ENCODE measurements at places on chromosomes 6 and 20.

DNA sequence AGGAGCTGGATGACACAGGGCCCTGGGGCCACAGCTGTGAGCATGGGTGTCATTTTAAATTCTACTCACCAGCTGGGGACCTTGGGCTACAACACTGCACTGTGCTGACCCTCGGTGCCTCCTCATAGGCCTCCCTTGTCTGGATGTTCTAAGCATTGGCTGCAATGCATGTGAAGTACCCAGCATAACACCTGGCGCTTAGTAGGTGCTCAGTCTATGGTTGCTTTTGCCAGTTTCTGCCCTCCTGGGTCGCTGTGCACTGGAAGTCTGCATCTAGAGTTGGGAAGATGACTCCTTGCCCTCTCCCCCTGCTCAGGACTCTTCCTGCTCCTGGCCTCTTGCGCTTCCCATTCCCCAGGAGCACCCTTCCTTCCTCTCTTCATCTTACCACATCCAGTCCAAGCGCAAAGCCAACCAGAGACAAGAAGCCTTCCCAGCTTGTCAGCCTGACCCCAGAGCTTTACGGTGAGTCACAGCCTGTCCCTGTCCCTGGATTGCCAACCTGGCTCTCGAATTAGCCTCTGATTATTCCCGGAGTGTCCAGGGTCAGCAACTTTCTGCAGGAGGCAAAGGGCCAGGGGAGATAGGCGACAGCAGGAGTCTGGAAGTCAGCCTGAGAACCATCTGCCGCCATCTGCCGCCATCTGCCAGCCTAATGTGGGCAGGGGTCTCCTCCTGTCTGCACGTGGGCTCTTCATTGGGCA is 8.8 kb downstream of the SLC13A3 start:
- peak; percentile 76 for DNase-seq

- no peak for DNase-seq
Observed at GRCh38 chr6:17381424-17382147, 11.8 kb upstream of the CAP2 start.

GRCh38 chr6:113495521-113495920 is 361.6 kb upstream of the MARCKS start:
- DNase-seq, result no peak

GRCh38 chr6:2891768-2892170 is 11.3 kb downstream of the SERPINB9 start:
- no peak for DNase-seq

DNA sequence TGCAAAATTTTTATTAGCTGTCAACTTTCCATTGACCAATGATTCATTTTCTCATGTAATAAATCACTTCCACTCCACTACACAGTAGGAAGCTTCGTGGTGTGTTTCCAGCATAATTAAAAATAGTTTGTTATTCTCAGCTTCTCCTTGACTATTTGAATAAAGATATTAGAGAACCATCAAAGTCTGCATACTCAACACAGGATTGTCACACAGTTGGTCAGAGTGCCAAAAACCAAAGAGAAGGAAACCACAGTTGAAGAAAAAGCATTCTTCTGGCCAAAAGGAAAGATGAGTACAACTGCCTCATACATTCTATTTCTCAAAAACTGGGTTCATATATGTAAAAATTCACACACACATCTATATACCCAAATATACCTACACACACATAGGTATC is 455.1 kb upstream of the HSF2 start:
- DNase-seq, result no peak

DNA sequence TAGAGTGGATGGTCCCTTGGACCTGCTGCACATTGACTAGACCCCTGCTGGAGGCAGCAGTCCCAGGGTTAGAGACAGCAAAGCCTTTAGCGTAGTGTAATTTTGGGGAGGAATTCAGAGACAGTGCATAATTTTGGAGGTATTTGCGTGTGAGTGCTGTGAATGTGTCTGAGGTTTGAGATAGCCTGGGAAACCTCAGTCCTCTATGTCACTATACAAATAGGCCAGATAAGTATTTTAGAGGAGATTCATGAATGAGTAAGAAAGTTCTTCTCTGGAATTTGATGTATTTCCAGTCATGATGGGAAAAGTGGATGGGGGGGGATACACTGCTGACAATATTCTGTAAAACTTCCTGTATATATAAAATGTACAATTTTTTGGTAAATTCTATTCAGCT is 25.8 kb upstream of the MTRF1L start:
- DNase-seq, result no peak

GRCh38 chr6:43923376-43924221 is 153.6 kb downstream of the VEGFA start:
- DNase-seq, result no peak

DNA sequence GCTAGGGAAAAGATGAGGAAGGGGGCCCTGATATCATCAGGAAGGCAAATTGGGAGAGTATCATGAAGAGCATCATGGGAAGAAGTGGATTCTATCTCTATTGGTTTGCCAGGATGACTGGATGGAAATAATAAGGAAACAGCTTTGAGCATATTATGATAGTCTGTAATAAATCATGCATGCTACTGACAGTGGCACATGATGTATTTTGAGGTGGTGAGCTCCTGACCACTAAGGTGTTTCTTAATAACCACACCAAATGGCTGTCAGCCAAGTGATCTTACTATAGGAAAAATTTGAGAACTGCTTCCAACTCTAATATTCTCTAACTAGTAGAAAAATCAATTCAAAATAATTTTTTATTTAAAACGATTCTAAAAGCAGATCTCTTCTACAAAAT is 548.4 kb upstream of the JAG1 start:
- DNase-seq, result no peak

DNA sequence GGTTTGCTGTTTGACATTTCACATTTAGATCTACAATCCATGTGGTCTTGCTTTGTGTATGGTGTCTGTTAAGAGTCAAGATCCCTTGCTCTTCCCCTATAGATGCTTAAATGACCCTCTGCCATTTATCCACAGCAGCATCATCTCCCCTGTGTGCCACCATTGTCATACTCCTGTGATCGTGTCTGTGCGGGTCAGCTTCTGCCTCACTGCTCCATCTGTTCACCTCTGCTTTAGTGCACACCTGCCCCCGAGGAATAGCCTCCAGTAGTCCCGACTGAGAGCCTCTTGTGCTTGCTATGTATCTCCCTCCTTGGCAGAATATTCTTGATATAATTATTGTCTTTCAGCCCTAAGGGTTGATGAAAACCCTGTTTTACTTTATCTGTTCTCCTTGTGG is 551.2 kb downstream of the CDH26 start:
- no peak for DNase-seq

DNA sequence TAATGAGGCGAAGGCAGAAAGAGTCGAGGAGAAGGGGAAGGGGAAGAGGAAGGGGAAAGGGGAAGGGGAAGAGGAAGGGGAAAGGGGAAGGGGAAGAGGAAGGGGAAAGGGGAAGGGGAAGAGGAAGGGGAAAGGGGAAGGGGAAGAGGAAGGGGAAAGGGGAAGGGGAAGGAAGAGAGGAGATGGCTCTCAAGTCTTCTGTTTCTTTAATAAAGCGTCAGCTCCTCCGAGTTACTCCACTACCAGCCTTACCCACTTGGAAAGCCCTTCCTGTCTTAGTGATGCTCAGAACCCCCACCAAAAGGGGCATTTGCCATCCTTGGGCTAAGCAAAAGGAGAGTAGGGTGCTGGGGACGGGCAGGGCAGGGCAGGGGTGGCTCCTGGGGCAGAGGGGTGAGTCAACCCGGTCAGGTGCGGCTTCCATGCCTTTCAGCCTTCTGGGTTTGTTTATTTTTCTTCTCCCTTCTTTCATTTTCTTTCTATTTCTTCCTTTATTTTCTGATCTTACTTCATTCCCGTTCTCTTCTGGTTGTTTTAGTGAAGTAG is 476 bp upstream of the CLIC5 start:
- DNase-seq, result no peak

GRCh38 chr20:54004445-54004844 is 65.9 kb downstream of the BCAS1 start:
- DNase-seq, result no peak

- no peak for DNase-seq
Observed at GRCh38 chr6:112086744-112087135, 542 bp downstream of the TUBE1 start.

DNA sequence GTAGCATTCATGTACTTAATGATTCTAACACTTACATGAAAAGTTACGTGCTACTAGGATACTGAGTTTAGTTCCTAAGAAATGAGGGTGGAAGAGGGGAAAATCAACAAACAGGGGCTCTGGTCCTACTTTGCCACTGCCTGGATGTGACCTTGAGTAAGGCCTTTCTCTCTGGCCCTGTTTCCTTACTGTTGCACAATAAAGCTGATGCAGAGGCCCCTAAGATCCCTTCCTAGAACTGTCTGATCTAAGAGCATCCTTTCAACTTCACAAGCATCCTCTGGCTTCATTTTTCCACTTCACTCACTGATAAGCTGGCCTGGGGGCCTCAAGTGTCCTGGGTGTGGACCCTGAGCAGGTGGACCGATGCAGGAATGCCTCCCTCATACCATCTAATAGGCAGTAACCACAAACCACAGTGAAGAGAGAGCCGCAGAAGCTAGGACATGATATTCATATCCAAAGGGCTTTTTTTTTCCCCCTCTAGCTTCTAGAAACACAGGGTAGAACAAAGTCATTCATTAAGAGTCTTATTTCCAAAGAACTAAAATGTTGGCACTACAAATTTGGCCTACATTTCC is 21.6 kb downstream of the FKBP1A start:
- no peak for DNase-seq

DNA sequence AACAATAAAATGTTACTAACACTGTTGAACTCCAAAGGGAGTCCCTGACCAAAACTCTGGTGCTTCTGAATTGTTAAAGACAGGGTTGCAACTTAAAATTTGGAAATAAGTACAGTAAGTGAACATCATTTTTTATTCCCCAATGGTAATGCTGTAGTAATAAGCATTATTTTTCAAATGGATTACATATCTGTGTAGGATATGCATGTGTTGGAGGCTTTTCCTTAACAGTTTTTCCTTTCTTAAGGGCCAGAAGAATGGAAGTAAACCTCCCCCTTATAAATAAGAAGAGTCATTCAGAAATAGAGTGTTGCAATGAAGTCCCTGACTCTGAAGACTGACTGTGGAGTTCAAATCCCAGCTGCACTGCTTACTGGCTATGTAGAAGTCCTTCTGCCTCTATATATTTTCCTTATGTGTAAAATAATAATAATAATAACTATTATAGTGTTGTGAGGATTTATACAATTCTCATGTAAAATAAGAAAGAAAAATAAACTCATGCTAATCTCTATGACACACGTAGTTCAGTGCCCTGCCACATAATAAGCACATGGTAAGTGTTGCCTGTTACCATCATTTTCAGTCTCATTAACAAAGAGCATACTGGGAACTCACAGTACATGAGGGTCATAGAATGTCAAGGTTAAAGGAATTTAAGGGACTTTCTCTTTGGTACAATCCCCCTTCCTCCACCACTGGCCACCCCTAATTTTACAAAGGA is 129.8 kb upstream of the SMLR1 start:
- no peak for DNase-seq

DNA sequence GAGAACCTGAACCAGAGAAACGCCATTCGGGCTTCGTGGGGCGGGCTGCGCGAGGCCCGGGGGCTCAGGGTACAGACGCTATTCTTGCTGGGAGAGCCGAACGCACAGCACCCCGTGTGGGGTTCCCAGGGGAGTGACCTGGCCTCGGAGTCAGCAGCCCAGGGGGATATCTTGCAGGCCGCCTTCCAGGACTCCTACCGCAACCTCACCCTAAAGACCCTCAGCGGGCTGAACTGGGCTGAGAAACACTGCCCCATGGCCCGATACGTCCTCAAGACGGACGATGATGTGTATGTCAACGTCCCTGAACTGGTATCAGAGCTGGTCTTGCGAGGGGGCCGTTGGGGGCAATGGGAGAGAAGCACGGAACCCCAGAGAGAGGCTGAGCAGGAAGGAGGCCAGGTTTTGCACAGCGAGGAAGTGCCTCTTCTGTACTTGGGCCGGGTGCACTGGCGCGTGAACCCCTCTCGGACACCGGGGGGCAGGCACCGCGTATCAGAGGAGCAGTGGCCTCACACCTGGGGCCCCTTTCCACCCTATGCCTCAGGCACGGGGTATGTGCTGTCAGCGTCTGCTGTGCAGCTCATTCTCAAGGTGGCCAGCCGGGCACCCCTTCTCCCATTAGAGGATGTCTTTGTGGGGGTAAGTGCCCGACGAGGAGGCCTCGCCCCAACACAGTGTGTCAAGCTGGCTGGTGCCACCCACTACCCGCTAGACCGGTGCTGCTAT is 904 bp downstream of the B3GALT4 start:
- DNase-seq, result no peak

- DNase-seq, result no peak
Observed at GRCh38 chr6:151385177-151385576, 6.2 kb downstream of the ZBTB2 start.

DNA sequence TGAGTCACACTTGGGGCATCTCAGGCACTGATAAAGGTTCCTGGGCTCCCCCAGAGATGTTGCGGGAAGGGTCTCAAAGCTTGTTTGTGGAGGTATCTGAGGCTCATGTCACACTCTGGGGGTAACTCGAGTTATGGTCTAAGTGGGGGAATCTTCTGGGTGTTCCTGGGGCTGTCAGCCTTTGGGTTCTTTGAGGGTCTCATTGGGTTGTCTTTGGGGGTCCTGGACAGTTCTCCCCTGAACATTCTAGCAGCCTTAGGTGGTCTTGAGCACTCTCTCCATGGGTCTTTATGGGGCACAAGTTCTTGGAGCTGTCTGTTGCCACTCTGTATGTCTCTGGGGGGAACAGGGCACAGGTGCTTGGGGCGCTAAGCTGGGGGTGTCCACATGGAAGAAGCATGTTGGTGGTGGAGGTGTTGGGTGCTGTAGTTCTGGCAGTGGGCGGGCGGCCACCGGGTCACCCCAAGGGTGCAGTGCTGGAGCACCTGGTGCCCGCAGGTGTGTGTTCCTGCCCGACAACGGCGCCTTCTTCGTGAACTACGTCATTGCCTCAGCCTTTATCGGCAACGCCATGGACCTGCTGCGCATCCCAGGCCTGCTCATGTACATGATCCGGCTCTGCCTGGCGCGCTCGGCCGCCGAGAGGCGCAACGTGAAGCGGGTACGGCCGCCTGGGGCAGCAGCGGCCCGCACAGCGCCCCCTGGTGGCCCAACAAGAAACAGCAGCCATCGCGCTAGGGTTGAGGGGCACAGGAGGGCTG is 7.1 kb upstream of the CAPN11 start:
- peak; percentile 87 for DNase-seq

Measured in islet precursor cell (in vitro differentiated cells).